ENCODE measurements at places on chromosomes 3 and 15.

DNA sequence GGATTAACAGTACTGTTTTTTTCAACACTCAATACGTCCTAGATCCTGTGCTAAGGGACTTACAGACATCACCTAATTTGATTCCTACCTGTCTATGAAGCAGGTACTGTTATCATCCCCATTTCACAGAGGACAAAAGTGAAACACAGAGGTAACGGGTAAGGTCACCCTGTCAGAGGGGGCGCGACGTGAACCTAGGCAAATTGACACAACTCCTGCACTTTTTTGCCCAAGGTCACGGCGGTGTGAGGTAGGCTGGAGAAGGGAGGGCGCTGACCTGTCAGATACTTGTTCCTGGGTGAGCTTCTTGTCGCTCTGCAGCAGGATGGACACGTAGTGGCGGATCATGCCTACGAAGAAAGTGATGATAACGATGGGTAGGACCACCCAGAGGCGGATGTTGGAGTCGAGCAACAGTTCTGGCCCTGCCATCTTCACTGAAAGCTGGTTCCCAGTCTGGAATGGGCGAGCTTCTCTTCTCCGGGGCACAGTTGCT lies 363 bp downstream of the EMC3 start:
- DNase-seq = no peak

DNA sequence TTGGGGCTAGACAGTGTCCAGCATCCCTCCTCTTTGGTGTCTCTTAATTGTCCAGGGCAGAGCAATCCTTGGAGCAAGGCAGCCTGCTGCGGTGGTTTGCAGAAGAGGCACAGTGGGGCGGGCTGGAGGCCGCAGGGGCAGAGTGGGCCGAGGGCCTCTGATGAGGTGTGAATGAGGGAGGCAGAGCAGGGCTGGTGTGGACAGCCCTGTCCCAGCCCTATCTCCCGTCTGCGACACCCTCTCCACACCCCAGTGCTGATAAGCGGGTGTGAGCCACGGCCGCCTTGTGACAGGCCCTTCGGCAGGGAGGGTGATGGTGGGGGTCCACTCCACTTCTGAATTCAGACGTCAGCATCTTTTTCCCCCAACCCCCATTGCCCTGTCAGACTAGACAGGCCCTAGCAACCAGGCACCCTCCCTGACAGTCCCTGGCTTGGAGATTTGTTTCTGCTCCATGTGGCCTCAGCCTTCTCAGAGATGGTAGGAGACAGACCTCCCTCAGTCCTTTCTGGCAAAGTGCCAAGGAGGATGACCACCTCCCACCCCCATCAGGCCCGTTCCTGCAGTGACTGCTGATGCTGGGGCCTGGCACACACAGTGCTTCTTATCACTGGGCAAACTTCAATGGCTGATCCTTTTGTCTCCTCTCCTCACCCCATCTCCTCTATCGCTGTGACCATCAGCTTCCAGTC lies 37.3 kb downstream of the EXOG start:
- DNase-seq = no peak

DNA sequence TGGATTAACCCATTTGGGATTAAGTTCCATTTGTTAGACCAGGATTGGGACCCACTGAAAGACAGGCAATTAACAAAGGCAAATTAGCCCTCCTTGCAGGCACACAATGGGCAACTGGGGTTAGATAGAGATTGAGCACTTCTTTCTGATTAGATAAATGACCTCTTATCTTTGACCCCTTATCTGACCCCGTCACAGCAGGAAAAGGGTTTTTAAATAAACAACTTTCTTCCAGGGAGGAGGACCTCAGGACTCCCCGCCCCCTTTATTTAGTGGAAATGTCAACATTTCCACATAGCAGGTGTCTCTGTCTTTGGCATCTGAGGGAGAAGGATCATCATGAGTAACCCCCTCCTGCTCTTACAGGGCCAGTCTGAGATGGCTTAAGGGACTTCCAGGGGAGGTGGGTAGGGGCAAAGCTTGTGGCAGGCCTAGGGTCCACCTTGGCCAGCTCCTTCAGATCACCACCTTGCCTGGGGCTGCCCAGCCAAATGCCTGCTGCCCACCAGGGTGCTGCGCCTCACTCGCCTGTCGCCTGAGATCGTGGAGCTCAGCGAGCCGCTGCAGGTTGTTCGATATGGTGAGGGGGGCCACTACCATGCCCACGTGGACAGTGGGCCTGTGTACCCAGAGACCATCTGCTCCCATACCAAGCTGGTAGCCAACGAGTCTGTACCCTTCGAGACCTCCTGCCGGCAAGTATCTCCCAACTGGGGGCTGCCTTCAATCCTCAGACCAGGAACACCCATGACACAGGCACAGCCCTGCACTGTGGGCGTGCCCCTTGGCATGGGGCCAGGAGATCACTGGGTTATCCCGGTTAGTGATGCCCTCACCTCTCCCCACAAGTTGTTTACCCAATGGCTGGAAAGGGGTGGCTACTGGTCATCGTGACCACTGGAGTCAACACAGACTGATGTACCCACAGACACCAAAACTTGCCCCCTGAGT lies 2.6 kb upstream of the WDR6 start:
- DNase-seq = no peak

DNA sequence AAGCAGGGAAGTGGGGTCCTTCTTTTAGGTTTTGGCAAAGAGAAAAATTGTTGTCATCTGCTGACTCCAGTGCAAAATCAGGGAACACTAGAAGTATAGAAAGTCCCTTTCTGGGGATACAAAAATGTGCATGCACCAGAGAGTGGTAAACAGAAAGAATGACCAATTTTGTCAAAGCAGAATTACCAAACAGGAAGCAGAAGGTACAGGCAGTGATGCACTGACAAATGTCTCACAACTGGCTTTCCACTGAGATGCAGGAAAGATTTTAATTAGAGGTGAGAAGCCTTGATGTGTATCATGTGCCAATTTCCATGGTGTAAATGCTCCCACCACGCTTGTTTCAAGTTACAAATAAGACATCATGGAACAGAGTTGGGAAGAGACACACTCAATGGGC lies 66.0 kb downstream of the TRIM69 start:
- no peak for DNase-seq

- no peak for DNase-seq
These were observed 528.2 kb downstream of the ZIC1 start for GRCh38 chr3:147937341-147937740.

- DNase-seq = no peak
These were observed 1119.6 kb downstream of the ZPLD1 start for GRCh38 chr3:103554451-103554850.

- no peak for DNase-seq
These were observed 21.6 kb upstream of the GCNT3 start for GRCh38 chr15:59590027-59590426.

- DNase-seq = no peak
These were observed 235.4 kb downstream of the OTOL1 start for GRCh38 chr3:161731968-161732367.

GRCh38 chr3:179027326-179027900 lies 44.2 kb downstream of the ZMAT3 start:
- no peak for DNase-seq

GRCh38 chr15:95326431-95327182 lies 1003.9 kb upstream of the NR2F2 start:
- no peak for DNase-seq

DNA sequence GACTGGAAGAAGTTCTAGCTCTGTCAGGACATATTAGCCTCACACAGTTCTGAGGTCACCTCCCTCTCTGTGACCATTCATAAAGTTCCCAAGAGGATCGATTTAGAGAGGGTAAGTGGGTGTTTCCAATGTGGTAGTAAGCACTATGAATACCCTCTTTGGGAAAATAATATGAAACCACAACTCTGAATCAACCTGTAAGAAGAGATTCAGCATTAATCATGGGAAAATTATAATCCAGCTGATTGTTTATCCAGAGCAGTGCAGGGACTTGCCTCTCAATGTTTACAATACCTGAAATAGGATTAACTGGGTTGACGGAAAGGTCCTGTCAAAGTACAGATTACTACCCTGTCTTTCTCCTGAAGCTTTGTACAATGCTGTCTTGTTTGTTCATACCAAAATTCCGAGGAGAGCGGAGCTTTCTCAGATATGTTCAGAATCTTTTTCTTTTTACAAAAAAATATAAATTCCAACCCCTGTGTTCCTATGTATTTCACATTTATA lies 302.9 kb upstream of the DPPA4 start:
- DNase-seq = no peak

DNA sequence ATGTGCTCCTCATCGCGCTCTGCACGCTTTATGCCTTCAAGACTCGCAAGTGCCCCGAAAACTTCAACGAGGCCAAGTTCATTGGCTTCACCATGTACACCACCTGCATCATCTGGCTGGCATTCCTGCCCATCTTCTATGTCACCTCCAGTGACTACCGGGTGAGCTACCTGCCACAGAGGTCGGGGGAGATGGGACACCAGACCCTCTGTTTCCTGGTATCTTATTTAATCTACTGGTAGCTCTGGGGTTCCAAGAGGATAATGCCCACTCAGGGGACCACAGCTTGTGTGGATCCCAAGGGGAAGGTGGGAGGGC lies 9.1 kb downstream of the GRM2 start:
- DNase-seq = no peak

Measured in stimulated activated CD8-positive, alpha-beta memory T cell treated with anti-CD3 and anti-CD28 coated beads, Interleukin-15, amount 100 ng/mL, for 24 hours (primary cell).